ENCODE measurements at places on chromosomes 12 and 14.

DNA sequence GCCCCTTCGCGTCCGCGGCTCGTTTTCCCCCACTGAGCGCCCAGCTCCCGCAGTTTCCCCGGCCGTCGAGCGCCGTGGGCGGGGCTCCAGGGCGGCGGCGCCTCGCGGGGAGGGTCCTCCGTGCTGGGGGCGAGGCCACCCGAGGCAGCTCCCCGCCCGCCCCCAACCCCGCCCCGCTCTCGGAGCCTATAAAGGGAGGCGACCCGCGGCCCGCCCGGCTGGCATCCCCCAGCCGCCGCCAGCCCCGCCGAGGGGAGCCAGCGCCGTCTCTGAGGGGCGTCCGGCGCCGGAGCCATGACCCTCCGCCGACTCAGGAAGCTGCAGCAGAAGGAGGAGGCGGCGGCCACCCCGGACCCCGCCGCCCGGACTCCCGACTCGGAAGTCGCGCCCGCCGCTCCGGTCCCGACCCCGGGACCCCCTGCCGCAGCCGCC, at the start of gene TAMALIN:
TSS of gene TAMALIN (plus strand) at position 221 of the 432 bp plus-strand sequence. CDS start at position 295, 74 bp downstream.
- DNase-seq = peak; percentile 80

GRCh38 chr12:5473783-5474116, 41.8 kb downstream of the NTF3 start:
- no peak for DNase-seq

DNA sequence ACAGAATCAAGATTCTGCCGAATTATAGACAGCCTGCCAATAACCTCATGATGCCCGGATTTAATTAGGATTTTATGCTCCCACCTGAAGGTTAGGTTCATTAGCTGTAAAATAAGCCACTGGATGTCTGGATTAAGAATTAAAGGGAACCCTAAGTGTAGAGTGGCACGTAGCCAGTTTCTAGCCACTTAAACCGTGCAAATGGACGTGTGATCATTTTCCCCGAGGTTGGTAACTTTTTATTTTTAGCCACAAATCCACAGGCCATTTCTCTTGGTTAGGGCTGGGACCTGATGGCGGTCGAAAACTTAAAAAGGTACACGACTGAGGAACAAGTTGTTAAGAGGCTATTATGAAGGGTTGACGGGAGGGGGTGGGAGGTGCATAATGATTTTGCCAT, 127.3 kb upstream of the TMPO start:
- no peak for DNase-seq

- peak; percentile 65 for DNase-seq
These were observed 846.7 kb downstream of the TMEM121 start for GRCh38 chr14:106372870-106373652.

DNA sequence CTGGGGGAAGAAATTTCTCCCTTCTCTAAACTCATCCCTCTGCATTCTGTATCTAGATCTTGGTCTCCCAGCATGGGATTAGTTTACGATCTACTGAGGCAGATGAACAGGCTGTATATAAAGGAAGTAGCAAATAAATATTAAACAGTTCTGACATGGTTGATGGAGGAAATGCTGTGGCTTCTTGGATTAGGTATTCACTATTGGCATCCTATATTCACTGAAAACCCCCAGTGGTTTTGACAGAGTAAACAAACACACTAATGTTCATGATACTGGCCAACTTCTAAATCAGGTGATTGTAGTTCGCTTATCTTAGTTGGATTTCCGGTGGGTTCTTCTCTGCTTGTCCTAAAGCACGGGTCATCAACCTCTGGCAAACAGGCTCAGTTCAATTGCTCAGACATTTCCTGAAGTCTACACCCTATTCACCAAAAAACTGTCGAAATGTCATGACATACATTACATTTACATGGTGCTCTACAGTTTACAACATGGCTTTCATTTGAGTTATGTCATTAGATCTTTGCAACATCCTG, 433.9 kb downstream of the EGLN3 start:
- DNase-seq = no peak

- no peak for DNase-seq
These were observed 14.8 kb downstream of the TMEM260 start for GRCh38 chr14:56594428-56594827.

- DNase-seq = no peak
These were observed 312.9 kb downstream of the MED13L start for GRCh38 chr12:115964626-115965025.

DNA sequence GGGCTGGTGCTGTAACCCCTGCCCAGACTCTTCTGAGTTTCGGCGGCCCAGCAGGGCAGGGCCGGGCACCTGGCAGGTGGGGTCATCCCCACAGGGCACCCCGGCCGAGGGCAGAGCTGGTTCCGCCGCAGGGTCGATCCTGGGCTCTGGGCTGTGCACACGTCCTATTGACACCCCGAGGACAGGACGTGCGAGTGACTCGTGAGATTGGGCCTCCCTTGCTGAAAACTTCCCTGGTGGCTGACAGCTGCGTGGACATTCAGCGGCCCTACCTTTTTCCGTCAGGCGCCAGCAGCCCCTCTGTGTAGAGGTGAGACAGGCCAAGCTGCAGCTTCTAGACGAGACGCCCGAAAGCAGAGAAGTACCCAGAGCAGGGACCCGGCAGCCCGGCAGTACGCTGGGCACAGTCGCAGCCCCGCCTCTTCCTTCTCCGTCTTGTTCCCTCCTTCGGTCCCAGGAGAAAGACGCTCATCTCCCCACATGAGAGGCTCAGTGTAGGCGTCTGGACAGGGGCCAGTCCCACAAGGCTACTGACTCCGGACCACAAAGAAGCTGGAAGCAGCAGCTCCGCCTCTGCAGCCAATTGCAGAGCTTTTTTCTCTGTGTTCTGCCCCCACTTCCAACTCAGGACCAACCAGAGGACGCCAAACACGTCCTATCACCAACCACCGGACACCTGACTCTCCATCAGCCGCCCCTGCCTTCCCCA, at the start of gene LRCOL1:
TSS of gene LRCOL1 (minus strand) at position 532 of the 709 bp plus-strand sequence. CDS start 4,331 bp downstream, outside the sequence.
- no peak for DNase-seq

DNA sequence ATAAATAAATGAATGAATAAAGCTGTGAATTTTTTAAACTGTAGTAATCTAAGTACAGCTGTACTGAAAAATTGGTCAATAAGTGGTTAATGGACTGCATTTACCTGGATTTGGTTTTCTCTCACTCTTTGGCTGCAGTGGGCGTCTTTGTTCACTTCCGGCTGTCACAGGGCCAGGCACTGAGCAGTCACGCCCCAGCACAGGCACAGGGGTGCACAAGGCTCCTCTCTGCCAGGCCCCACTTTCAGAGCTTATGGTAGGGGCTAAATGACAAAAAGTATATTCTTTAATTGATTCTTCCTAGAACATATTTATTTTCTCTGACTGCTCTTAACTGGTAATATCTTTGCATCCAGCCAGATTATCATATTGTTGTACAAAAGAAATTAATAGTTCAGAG, 70.6 kb upstream of the DYNC1H1 start:
- DNase-seq = no peak

DNA sequence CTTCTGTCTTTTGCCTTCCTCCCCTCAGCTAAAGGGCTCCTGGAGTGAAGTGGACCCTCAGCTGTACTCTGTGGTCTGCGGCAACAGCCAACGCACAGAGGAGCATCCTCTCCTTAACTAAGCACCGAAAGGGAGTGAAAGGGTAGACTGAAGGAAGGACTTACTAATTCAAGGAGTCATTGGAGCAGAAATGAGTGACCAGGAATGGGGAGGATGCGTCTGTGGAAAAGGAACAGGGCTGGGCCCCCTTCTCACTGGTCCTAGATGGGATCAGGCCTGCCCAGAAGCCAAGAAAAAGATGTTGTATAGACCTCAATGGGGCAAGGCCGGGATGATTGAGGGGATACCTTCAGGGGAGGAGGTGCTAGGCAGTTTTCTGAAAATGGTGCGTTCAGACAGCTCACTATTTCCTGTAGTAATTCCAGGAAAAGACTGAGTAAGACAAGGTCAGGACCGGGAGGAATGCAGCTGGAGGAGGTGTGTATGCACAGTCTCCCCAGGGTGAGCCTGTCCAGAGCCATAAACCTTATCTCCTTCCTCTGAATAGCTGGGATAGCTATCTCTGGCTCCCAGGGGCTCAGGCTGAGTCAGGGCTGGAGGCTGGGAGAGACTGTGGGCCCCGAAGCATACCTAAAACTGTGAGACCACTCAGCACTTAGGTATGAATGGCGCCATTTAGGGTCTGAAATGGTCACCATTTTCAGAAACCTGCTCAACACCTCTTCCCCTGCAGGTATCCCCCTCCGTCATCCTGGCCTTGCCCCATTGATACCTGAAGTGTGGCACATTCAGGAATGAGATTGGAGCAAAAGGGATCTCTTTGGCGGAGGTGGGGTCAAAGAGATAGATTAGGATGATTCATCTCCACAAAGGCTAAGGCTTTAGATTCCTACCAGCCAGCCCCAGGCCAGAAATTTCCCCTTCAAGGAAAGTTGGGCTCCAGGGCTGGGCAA, 20.2 kb upstream of the KRT8 start:
- no peak for DNase-seq

DNA sequence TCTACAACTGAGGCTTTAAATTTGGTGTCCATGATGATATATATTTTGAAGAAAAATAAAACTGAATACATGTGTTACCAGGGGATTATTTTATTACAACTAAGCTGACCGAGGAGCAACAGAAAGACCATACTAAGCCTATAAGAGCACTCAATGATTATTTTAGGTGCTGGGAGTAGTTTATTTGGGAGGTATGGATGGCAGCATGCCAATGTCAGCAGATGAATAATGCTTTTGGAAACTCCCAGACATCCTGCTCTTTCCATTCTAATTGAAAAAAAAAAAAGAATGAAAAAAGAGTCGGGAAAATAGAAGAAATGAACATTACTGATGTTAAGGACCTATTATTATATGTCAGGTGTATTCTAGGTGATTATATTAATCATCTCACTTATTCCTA, 441.2 kb downstream of the BTG1 start:
- no peak for DNase-seq

- no peak for DNase-seq
These were observed 117.2 kb upstream of the CCND2 start for GRCh38 chr12:4156317-4156716.

DNA sequence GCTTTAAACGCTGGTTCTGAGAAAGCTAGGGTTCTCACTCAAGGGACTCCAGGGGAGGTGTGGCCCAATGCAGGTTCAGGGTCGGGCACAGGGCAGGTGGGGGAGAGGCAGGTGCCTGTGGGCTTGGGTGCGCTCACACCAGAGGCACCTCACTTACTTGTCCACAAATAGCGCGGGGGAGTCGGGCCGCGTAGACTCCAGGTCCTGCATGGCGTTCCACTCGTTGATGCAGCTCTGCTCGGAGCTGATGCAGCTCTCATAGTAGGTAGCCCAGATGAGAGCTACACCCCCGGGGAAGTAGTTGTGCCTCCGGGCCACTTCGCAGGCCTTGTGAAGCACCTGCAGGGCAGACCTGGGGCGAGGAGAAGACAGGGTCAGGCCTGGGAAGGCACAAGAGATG, 49.9 kb downstream of the SSH1 start:
- DNase-seq = no peak

DNA sequence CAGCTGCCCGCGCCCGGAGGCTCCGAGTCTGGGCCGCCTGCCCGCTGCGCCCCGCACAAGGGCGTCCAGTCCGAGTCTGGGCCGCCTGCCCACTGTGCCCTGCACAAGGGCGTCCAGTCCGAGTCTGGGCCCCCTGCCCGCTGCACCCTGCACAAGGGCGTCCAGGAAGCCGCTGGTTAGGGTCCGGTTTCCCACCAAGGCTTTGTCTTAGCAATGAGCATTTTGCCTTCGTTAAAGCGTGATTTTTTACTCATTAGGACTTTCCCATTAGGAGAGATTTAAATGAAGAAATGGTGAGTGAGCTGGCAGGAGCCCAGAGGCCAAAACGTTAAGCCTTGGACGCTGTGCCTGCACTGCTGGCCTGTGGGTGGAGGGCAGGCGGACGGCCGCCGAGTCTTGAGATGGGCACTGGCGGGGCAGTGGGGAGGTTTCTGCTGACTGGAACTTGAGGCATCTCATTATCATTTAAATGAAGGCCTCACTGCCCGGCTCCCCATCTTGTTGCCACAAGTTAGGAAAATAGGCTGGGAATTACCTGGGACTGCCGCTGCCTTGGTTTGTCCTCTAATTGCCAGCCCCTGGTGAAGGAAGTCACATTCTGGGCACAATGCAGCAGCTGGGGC, 36.0 kb downstream of the FBRSL1 start:
- no peak for DNase-seq

DNA sequence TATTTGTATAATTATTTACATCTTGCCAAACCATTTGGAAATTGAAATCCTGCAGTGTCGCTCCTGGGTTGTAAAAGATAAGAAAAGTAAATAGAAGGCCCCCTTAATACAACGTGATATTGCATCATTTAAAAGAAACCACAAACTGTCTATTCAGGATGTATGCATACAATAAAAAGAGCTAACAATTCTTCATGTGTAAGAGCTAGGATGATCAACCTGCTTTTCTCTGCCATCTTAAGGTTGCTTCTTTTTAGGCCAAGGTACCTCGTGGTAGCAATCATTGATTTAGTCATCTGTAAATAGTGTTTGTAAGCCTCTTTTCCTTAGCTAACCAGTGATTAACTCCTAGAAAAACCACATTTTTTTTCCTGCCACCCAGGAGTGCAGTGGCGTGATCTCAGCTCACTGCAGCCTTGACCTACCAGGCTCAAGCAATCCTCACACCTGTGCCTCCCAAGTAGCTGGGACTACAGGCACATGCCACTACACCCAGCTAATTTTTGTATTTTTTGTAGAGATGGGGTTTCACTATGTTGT, 3.3 kb upstream of the USP44 start:
- no peak for DNase-seq
